Activated T-helper 17 cell treated with anti-CD3 and anti-CD28 coated beads, Interleukin-2, amount 50 U/mL, for 72 hours (primary cell): ENCODE measurements at places on chromosomes 16 and 17. TPM values are rescaled to one million over a fixed set of nuclear protein-coding genes. Genes with fewer than 3 reads are reported as not detected.

The COTL1 gene
- 250 TPM for total RNA-seq

The ABCC3 gene
- total RNA-seq = not detected

The KRT24 gene
- total RNA-seq = not detected

The CAPNS2 gene
- not detected for total RNA-seq

The COIL gene
- 24.4 TPM for total RNA-seq

The TIGD7 gene
- 4.0 TPM for total RNA-seq

GRCh38 chr16:64866021-64866420 lies 255.8 kb downstream of the CDH11 start:
- ATAC-seq = no peak

GRCh38 chr17:12229335-12229734 lies 208.7 kb downstream of the MAP2K4 start:
- no peak for ATAC-seq

GRCh38 chr17:63993368-63993985 lies 4.7 kb upstream of the PRR29 start:
- no peak for ATAC-seq

DNA sequence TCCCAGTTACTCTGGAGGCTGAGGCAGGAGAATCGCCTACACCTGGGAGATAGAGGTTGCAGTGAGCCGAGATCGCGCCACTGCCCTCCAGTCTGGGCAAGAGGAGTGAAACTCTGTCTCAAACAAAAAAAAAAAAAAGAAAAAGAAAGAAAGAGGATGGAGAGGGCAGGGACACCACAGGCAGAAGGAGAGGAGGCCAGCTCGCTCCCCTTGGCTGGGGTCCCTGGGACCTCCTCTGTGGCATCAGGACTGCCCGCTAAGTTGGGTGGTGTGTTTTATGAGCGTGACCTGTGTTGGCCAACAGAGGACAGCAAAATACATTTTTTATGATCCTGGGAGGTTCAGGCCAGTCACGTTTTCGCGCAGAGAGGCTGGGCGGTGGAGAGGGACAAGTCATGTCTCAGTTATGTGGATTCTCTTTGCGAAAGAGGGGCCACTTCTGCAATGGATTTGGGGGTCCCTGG lies 229.6 kb downstream of the MRTFB start:
- peak; percentile 63 for ATAC-seq

GRCh38 chr16:1769402-1770300 lies 1.7 kb downstream of the NME3 start:
- no peak for ATAC-seq

GRCh38 chr16:87968541-87968940 lies 17.3 kb downstream of the BANP start:
- no peak for ATAC-seq

GRCh38 chr17:7367918-7368598 lies 12.8 kb upstream of the TNK1 start:
- ATAC-seq = no peak
